Gastroesophageal sphincter (tissue), 4 donors: ENCODE measurements at places on chromosomes 11 and 22. TPM values are rescaled to one million over a fixed set of nuclear protein-coding genes. Genes with fewer than 3 reads are reported as not detected.

The RCOR2 gene
- not detected for total RNA-seq

The PRG3 gene
- total RNA-seq: not detected

The DERL3 gene
- 1.7 TPM for total RNA-seq

The TBX10 gene
- total RNA-seq: not detected

The RPUSD4 gene
- total RNA-seq: 14.7 TPM

The SAA4 gene
- total RNA-seq: not detected

The SEPTIN5 gene
- total RNA-seq: 24.4 TPM

The NDUFS3 gene
- total RNA-seq: 38.7 TPM

The SPTBN2 gene
- total RNA-seq: 8.7 TPM

The IL18BP gene
- total RNA-seq: 8.9 TPM

The MMP10 gene
- total RNA-seq: not detected

The SLC22A25 gene
- not detected for total RNA-seq

The OR52E8 gene
- total RNA-seq: not detected

The GRAP2 gene
- total RNA-seq: 3.1 TPM

The GUCY1A2 gene
- total RNA-seq: 2.5 TPM

The MMP12 gene
- not detected for total RNA-seq

The PATE2 gene
- total RNA-seq: not detected
